ENCODE measurements at places on chromosomes 1 and 21.

DNA sequence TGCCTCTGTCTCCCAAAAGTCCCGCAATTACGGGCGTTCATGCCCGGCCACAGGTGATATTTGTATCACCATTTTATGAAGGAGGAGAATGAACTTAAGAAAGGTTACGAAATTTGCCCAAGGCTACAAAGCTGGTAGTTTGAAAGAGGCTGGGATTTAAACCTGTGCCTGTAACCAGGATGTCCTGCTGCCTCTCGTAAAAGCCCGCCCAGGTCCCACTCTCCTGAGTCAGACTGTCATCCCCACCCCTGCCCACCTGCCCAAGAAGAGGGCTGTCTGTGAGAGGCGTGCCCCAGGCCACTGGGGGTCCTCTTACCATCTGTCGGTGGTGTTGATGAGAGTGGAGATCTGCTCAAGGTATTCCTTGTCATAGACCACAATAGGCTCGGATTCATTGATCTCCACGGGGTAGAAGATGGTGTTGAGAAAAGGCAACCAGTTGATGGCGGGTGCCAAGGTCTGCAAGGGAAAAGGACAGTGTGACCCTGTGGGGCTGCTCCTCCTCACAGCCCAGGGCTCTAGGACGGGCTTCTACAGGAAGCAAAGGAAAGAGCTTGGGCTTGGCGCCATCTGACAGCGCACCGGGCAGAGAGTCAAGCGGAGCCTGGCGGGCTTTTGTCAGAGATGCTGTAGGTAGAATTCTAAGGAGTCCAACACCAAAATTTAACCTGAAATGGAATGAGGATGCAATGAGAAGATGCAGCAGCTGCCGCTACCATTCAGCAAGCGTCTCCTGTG, 43.2 kb downstream of the ECE1 start:
- no peak for DNase-seq

GRCh38 chr1:33390542-33390941, 40.4 kb downstream of the PHC2 start:
- no peak for DNase-seq

DNA sequence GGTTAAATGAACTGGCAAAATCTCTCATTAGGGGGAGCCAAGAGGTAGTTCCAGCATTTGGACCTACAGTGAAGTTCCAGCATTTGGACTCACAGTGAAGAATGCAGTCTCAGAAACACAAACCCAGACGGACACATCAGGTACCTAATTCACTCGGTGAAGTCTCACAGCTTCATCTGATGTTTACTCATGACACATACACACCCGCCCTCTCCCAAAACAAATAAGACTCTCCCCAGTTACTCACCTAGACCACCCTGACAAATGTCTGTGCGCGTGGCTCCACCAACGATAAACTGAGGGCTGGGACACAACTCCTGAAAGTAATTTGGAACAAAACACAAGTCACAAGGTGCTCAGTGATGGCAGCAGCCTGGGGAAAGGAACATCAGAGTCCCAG, 11.4 kb downstream of the CAPN8 start:
- no peak for DNase-seq

DNA sequence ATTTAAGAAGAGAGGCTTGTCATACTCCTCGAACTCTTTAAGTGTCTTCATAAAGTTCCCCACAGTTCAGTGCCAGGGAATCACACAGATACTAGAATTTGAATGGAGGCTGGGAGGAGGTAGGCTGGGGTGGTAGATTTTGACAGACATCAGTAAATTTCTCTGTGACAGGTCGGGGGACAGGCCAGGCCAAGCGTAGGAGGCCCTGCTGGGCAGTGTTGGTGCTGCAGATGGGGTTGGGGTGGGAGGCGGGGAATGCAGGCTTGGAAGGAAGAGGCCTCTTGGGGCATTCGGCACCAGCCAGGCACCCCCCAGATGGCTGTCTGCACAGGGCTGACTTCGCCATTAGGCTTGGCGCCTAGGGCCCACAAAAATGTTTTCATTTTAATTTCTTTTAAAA, 84.0 kb downstream of the MAN1C1 start:
- no peak for DNase-seq

GRCh38 chr1:165439330-165439729, 5.6 kb downstream of the RXRG start:
- peak; percentile 66 for DNase-seq

All from D341Med (cell line).